ENCODE measurements at places on chromosomes 16 and 17.

- peak; percentile 90 for DNase-seq
Measured at GRCh38 chr16:85556456-85557082, 56.6 kb upstream of the GSE1 start.

DNA sequence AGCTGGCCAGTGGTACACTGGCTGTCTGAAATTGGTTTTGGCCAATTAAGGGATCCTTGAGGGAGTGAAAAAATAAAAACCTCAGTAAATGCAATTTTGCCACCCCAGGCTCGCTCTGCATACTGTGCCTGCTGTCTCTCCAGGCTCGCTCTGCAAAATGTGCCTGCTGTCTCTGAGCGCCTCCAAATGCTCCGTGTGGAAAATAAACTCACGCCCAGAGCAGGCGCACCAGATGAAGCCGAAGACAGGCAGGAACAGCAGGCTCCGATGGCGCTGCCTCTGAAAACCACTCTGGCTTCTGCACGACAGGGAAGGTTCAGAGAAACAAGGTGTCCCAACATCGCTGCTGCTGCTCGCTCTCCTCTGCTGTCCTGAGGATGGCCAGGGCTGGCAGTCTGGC lies 29.1 kb downstream of the SNN start:
- DNase-seq = no peak

DNA sequence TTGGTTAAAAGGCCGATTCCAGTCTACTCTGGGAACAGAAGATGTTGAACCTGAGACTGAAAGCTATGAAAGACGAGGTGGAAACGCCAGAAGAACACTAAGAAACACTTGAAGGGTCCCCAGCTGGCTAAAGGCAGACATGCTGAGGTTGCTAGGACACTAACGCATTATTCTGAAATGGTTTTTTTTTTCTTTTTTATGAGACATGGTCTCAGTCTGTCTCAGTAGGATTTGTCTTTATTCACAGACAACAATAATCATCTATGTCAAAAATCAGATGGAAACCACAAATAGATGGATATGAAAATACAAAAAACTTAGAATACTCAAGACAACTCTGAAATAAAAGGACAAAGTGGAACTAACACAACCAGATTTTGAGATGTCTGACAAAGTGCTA lies 35.0 kb upstream of the RASD1 start:
- no peak for DNase-seq

DNA sequence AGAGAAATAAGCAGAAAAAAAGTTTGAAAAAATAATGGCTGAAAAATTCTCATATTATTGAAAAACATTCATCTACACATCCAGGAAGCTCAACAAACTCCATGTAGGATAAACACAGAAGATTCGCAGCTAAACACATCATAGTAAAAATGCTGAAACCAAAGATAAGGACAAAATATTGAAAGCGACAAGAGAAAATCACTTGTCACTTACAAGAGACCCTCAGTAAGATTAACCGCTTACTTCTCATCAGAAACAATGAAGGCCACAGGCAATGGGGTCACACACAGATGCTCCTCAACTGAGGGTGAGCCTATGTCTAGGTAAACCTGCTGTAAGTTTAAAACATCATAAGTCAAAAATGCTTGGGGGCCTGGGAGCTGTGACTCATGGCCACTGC lies 38.1 kb upstream of the METRNL start:
- no peak for DNase-seq

DNA sequence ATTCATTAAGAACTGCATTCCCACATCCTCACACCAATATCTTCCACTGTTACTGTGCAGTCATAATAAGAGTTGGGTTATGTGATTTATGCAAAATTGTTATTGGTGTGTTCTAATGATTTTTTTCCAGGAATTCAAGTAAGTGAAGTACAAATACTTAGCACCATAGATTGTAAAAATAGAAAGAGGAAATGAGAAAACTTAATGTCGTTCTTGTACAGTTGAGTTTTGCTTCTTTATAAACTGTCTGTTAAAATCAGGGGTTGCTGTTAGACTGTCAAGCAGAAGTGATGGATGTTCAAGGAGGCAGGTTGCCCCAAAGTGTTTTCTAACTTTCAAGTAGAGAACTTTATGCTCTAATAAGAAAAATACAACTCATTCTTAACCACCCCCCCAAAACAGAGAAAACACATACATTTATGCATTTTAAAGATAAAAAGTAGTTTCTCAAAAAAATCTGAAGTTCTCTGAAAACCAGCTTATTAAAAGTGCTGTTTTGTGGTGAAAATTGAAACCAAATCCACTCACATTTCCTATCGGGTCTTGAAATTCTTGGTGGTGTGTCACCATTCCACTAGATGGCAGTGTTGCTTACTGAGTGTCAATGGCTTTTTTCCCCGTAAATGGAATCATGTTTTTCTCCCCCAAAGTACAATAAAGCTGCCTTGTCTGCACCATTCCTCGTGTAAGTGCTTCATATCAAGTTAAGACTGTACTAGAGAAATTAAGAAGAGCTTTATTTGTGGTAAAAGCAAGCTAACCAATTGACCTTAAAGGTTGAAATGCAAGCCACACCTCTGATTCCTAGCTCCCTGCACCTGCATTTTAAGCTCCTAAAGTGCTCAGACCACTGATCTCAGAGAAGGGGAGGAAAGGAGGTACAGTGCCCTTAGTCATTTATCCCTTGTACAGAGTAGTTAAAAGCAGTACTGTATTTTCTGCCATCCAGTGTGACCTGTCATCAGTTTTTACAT lies 4.7 kb upstream of the IGSF6 start:
- peak; percentile 63 for DNase-seq

DNA sequence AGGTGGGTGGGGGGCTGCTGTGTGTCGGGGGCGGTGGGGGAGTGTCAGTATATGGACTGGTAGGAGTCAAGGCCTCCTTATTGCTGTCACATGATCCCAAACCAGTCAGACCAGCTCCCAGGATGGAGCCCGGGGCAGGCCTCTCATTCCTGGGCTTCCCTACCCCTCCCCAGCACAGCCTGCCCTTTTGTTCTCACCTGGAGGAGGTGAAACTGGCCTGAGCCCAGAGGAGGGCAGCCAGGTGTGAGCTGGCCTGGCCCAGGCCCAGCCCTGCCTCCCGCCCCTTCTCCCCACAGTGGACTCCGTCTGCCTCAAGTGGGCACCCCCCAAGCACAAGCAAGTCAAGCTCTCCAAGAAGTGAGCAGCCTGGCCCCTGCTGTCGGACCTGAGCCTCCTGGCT lies 4.6 kb downstream of the PRSS8 start:
- DNase-seq = peak; percentile 86

All from kidney (tissue), 22 donors.